ENCODE measurements at places on chromosomes 2 and 18.

- no peak for DNase-seq
Measured at GRCh38 chr2:158432117-158432516, 24.4 kb downstream of the CCDC148 start.

GRCh38 chr2:104854498-104855220 is 744 bp downstream of the POU3F3 start:
- no peak for DNase-seq

GRCh38 chr2:230537531-230537976 is 121.6 kb downstream of the SP100 start:
- no peak for DNase-seq

GRCh38 chr18:28529644-28530043 is 352.7 kb upstream of the CDH2 start:
- no peak for DNase-seq

GRCh38 chr2:154706660-154707059 is 8.2 kb downstream of the KCNJ3 start:
- DNase-seq = no peak

DNA sequence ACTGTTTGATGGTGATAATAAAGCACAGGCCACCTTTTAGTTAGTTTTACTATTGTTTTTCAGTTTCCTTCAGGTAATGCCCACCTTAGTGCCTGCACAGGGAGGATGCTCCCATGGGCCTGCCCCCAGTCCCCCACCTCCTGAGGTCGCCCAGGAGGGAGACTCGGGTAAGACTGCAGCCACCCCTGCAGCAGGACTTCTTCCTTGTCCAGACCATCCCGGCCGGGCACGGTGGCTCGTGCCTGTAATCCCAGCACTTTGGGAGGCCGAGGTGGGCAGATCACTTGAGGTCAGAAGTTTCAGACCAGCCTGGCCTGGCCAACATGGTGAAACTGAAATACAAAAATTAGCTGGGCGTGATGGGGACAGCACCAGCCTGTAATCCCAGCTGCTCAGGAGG is 68.1 kb upstream of the TANC1 start:
- DNase-seq = no peak

Data from DMS153 (cell line).